ENCODE measurements at places on chromosomes 7 and 10.
A peak's percentile ranks its signal among the peaks of the same experiment; 100 is the strongest.

- DNase-seq: no peak
These were observed 44.0 kb downstream of the ZNRF2 start for GRCh38 chr7:30328381-30328780.

DNA sequence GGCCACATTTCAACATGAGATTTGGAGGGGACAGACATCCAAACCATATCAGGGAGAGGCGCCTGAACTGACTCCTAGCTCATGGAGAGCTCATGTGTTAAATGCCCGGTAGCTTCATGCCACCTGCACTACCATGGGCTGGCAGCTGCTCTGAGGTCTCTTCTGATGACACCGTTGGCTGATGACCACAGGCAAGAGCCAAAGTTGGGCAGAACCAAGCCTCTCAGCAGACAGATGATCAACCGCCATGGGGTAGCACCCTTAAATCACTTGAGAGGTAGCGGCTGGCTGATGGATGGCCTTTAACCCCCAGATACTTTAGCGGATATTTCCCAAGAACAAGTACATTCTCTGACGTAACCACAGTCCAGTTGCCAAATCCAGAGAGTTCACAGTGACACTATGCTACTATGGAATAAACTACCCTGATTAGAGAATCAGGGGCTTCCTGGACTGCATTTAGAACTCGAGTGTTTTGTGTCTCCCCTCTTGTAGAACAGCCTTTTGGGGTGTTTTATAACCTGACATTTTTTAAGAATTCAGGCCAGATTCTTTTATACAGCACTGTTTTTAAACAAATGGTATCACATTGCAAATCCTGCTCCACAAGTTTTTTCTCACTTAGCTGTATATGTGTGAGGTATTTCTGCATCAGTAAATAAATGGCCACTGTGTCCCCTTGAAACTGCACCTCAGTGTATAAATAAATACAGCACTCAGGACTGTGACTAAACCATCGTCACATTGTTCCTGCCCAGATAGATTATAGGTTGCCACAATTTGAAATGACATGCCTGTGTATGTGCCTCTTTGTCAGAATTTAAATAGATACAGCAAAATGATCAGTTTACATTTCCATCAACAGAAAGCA, 30.8 kb upstream of the DRGX start:
- no peak for DNase-seq

GRCh38 chr10:117246997-117247671, 6.2 kb downstream of the SLC18A2 start:
- no peak for DNase-seq

- no peak for DNase-seq
These were observed 16.8 kb upstream of the CHCHD1 start for GRCh38 chr10:73765066-73765465.

- peak; percentile 95 for DNase-seq
These were observed 2.6 kb upstream of the CAV1 start for GRCh38 chr7:116522247-116522646.

DNA sequence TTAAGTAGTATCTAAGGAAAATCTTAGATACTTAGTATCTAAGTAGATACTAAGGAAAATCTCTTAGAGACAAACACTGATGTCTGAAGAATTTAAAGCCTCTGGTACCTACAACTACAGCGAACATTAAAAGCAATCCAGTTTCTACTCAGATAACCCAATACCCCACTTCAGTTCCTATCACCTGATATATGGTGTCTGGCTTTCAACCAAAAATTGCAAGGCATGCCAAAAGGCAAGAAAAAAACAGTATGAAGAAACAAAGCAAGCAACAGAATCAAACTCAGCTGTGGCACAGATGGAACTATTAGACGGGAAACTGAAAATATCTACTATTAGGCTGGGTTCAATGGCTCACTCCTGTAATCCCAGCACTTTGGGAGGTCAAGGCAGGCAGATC, 31.1 kb downstream of the ARHGAP12 start:
- DNase-seq: no peak

DNA sequence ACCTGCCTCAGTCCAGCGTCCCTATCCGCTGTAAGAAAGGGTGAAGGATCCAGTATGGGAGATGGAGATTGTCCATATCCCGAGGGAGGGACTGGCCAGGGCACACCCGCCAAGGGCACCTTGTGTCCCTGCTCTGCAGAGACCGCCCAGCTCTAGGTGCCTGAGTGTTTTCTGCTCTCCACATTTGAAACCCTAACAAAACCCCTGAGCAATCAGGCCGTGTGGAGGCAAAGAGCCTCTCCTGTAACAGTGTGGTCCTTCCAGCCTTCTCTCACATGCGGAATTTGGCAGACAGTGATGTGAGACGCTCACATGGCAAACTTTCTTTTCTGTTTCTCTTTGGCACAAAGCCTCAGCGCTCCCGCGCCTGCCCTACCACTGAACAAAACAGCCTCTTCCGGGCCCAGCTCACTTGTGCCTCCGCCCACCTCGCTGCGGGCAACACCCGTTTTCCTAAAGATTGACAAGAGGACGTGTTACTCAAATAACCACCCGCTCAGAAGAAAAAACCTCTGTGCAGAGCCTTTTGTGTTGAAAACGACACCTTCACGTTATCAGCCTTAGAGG, 514.8 kb downstream of the DNAJB6 start:
- DNase-seq: peak; percentile 5

DNA sequence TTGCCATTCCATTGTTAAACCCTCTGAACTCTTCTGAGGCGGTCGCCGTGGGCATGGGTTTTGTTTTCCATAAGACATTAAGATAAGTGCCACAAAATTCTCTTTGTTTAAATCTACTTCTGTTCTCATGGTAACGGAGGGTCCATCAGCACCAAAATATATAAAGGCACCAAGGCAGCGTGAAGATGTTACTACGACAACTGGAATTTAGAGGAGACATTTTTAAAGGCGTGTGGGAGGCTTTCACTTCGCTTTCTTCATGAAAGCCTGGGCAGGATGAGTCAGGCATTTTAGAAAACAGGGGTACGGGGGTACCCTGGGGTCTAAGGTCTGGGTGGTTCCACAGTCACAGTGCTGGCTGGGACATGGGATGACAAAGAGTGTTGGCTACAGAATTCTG, 34.0 kb downstream of the SMKR1 start:
- no peak for DNase-seq

GRCh38 chr7:41808541-41808940, 105.7 kb upstream of the INHBA start:
- no peak for DNase-seq

GRCh38 chr10:1425879-1426278, 311.4 kb downstream of the ADARB2 start:
- DNase-seq: no peak

DNA sequence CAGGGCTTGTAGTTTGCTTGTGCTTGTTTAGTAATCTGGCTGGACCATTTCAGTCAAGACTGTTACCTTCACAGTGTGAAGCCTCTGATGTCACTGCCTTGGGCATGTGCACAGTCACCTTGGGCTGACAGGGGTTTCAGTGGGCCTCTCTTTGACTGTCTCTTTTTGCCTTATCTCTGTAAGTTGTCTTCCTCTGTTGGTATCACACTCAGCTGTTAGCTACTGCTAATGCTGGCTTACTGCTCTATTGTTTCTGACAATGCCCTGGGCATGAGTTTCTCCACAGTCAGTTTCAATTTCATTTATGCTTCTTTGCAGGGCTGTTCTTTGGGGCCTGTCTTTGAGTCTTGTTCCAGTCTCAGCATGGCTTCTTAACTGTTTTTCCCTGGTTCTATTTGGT, 201.9 kb upstream of the SHH start:
- DNase-seq: no peak

DNA sequence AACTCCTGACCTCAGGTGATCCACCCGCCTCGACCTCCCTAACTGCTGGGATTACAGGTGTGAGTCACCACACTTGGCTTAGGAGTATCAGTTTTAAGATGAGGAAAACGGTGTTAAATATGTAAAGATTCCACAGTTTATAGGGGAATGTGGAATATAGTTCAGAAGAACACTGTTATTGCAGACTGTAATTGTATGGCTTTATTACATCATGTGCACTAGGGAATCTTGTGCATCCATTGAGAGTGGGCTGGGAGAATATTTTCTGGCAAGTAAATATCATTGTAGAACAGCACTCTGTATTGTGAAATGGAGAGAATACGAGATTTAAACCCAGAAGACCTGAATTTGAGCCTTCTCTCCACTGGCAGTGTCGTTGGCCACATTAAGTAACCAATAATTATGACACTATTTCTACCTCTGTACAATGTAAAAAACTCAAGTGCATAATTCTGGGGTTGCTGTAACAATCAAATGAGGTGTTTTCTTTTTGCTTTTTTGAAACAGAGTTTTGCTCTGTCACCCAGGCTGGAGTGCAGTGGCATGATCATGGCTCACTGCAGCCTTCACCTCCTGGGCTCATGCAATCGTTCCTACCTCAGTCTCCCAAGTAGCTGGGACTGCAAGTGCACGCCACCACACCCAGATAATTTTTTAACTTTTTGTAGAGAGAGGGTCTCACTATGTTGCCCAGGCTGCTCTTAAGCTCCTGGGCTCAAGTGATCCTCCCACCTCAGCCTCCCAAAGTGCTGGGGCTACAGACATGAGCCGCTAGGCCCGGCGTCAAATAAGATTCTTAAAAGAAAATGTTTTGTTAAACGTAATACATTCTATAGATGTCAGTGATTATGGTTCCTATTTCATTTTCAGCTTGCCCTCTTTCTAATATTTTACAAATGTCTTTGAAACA, 12.0 kb upstream of the PARD3 start:
- no peak for DNase-seq

DNA sequence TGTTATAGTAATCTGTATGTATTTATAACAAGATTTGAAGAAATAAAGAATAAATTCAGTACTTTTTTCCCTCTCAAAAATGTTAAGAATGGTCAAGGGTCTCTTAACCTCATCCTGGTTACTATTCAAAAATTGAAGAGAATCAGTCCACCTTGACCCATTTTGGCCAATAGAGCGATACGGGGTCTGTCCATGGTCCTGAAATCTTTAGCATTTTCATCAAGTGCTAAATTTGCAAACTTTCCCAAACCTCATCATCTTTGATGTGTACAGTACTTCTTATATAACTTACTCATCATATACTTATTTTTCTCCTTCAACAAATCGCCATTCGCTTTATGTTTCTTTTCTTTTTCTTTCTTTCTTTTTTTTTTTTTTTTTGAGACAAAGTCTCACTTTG, 23.6 kb downstream of the TMEM178B start:
- peak; percentile 15 for DNase-seq

GRCh38 chr7:66143876-66144332, 29.3 kb downstream of the CRCP start:
- no peak for DNase-seq

Data from fibroblast of skin of back (primary cell).